NCI-H748 treated with DMSO at 0.1 percent for 48 hours (cell line): ENCODE measurements at places on chromosomes 5 and 9.

DNA sequence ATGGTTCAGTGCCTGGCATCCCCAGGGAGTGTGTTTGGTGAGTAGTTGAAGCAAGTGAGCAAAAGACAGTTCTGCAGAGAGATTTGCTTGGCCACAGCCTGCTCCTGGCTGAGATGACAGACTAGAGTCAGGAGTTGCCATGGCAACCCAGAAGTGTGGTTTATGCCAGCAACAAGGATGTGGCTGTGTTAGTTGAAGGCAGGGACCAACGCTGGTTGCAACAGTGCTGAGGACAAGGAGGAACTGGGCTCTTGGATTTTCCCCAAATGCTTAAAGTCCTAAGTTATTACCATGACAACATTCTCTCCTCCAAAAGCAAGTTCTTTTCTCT, 2.7 kb downstream of the NXNL2 start:
- DNase-seq = peak; percentile 21

DNA sequence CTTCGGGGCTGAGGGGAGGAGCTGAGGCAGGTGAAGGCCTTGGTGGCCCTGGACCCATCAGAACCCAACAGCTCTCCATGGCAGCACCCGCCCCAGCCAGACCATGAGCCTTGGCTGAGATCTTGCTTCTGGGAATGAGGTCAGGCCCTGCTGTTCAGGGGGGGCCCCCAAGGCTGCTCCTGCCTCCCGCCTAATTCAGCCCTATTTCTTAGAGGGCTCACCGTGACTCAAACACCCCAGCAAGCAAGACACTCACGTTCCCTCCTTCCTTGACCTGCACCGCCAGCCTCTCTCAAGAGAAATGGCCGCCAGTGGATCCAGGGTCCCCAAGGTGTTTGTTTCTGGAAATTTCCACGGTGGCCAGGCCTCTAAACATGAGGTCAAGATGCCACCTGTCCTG, 61.4 kb upstream of the PPP1R26 start:
- DNase-seq = no peak

GRCh38 chr9:105438141-105438806, 9.6 kb upstream of the FSD1L start:
- no peak for DNase-seq

- DNase-seq = no peak
These were observed 927.1 kb downstream of the NR2F1-AS1 start for GRCh38 chr5:92653730-92654461.

DNA sequence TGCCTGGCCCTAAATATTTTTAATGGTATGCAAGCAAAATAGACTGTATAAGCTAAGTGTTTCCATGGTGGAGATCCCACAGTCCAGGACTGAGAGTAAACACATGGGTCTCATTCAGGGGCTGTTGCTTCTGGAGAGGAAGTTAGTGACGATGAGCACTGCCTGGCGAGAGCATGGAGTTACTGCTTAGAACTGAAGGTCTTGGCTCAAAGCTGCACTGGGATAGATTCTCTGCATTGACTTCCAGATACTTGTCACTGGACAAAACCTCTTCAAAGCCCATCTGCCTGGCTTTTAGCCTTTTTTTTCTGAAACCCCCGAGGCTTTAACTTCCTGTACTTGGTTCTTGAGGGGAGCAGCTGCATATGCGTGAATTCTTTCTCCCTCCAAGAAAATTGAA, 39.2 kb downstream of the GPR107 start:
- no peak for DNase-seq

GRCh38 chr5:10546186-10546585, 17.7 kb upstream of the ANKRD33B start:
- DNase-seq = no peak

GRCh38 chr5:165152058-165152457, 1646.6 kb downstream of the MAT2B start:
- no peak for DNase-seq

- DNase-seq = no peak
These were observed 15.7 kb upstream of the OR13C8 start for GRCh38 chr9:104553261-104553660.

GRCh38 chr5:135461481-135462151, 9.5 kb upstream of the TIFAB start:
- DNase-seq = no peak

DNA sequence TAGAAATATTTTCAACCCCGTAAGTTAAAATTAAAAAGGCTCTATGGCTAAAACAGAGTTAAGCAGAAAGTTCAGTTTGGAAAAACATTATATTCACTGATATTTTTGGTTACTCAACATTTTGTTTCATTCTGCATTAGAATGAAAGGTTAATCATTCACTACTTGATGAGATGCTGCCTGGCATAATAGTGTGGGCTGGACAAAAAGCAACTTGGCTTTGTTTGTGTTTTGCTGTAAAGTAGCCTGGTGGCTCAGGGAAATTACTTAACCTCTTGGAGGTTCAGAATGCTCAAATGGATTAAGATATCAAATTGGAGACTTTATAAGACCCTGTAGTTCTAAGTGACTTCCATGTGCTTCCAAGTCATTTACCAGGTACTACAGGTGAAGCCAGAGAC, 367.4 kb upstream of the TRPC7 start:
- no peak for DNase-seq

- no peak for DNase-seq
These were observed 34.5 kb upstream of the COL5A1 start for GRCh38 chr9:134606951-134607731.

- no peak for DNase-seq
These were observed 114.4 kb downstream of the MAST4 start for GRCh38 chr5:66710557-66711088.

- no peak for DNase-seq
These were observed 192.6 kb downstream of the EFNA5 start for GRCh38 chr5:107478068-107478641.

- DNase-seq = no peak
These were observed 1331.0 kb upstream of the CDH9 start for GRCh38 chr5:28369418-28369817.

DNA sequence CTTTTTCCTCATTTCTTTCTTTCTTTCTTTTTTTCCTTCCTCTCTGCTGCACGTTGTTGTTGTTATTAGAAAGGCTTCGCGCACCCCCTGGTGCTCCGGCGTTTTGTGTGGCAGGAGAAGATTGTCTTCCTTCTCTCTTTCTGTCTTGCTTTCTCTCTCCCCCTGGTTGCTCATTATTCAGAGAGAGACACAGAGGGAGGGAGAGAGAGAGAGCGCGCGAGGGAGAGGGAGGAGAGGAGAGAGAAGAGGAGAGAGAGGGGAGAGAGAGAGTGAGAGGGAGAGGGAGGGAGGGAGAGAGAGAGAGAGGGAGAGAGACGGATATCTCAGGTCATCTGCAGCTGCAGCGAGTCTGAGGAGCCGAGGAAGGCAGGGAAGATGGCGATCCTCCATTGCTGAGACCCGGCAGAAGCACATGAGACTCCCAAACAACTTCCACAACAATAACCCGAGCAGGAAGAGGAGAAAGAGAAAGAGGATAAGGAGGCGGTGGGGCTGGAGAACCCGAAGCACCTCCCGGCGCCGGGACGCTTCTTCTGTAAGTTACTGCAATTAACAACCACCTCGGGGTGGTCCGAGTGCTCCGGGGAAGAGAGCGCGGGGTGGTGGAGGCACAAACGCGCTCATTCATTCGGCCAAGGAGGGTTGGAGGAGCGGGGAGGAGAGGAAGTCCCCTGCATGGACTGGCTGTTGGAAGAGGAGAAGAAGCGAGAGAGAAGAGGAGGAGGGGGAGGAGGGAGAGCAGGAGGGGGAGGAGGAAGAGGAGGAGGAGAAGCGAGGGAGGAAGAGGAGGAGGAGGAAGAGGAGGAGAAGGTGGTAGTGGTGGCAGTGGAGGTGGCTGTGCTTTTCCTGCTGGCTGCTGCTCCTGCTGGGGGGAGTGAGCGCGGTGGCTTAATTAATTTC, at the start of gene ZNF462:
Gene ZNF462, plus strand, starts transcription at position 346 of the 900 bp plus-strand sequence. CDS start 60,218 bp downstream, outside the sequence.
- DNase-seq = peak; percentile 66

GRCh38 chr5:132489051-132489770, 1.4 kb downstream of the IRF1 start:
- no peak for DNase-seq

GRCh38 chr5:146041180-146041789, 64.1 kb downstream of the PLAC8L1 start:
- no peak for DNase-seq

DNA sequence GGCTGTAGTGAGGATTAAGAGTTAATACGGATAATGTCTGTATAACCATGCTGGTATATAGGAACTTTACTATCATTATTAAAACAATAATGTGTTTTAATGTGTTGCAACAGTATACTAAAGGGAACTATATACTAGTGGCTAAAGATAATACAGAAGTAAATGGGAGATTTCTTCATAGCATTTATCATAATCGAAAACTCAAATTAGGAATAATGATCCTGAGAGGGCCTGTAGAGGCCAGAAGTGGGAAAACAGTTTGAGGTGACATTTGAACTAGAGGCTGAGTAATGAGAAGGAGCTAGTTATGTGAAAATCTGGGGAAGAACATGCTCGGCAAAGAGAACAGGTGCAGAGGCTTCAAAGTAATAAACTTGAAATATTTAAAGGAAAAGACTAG, 2.9 kb downstream of the TCERG1 start:
- DNase-seq = no peak

DNA sequence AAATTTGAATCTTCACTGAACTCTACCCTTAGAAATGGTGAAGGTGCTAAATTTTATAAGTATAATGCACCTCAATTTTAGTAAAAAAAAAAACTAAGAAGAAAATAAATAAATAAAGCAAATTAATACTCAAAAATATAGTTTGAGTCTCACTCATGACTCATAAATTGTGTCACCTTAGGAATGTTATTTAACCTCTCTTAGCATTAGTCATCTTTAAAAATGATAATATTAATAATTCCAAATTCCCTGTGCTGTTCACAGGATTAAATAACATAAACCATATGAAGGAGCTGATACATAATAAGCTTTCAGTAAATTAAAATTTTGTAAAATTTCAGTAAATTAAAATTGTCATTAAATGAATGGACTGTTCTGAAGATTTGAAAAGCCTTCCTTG, 339.8 kb upstream of the RGMB start:
- DNase-seq = no peak

- no peak for DNase-seq
These were observed 50.3 kb downstream of the MYO10 start for GRCh38 chr5:16885635-16886365.
